BJ (cell line): ENCODE measurements at places on chromosomes 3 and 15. TPM values are rescaled to one million over a fixed set of nuclear protein-coding genes. Genes with fewer than 3 reads are reported as not detected.

NME9 gene
- polyA plus RNA-seq = 0.06 TPM in 1 of 2 replicates, not detected in the other

SCG5 gene
- polyA plus RNA-seq = 9.4 and 16.7 TPM in 2 replicates

CPNE4 gene
- not detected in 2 replicates for polyA plus RNA-seq

GOLGA6D gene
- polyA plus RNA-seq = not detected in 2 replicates

WDR76 gene
- polyA plus RNA-seq = 1.5 and 3.4 TPM in 2 replicates
